ENCODE measurements at places on chromosomes 2 and 18.

DNA sequence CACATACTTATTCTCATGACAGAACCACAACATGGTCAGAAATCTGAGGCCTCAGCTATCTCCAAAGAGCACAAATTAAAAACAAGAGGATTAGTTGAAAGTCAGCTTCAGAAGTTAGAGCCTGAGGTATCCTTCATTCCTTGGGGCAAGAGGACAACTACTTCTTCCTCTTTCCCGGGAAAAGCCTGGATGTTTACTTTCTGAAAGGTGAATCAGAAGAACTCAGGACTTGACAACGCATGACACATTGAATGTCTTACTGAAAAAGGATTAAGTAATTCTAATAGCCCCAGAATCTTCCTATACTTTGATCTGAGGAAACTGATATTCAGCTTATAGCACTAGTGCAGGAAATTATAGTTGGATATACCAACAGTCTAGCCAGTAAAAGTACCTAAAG, 573.2 kb downstream of the METTL4 start:
- no peak for DNase-seq

DNA sequence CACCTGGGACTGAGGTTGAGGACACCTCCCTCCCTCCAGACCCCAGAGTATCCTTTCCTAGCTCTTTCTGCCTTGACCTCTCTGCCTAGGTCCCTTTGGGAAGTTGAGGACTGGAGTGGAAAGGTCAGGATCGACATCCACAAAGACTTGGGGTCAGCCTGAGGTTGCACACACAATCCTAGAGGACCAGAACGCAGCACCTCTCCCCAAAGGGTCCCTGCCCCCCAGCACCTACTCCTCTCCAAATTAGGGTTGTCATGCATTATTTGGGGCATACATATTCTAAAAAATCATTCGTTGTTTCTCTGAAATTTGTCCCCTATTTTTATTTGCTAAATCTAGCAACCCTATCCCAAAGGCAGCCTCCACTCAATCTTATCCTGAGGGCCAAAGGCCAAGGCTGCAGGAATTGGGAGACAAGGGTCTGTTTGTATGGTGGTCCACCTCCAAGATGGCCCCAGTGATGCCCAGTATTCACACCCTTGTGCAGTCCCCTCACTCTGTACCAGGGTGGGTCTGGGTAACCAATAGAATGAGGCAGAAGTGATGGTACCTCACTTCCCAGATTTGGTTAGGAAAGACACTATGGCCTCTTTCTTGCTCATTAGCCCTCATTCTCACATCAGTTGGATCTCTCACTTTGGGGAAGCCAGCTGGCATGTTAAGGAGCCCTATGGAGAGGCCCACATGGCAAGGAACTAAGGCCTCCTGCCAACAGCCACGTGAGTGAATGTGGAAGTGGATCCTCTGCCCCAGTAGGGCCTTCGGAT, 3.5 kb upstream of the CHRNG start:
- no peak for DNase-seq

- DNase-seq, result peak; percentile 25
Observed at GRCh38 chr18:77366720-77367641, 117.3 kb downstream of the GALR1 start.

DNA sequence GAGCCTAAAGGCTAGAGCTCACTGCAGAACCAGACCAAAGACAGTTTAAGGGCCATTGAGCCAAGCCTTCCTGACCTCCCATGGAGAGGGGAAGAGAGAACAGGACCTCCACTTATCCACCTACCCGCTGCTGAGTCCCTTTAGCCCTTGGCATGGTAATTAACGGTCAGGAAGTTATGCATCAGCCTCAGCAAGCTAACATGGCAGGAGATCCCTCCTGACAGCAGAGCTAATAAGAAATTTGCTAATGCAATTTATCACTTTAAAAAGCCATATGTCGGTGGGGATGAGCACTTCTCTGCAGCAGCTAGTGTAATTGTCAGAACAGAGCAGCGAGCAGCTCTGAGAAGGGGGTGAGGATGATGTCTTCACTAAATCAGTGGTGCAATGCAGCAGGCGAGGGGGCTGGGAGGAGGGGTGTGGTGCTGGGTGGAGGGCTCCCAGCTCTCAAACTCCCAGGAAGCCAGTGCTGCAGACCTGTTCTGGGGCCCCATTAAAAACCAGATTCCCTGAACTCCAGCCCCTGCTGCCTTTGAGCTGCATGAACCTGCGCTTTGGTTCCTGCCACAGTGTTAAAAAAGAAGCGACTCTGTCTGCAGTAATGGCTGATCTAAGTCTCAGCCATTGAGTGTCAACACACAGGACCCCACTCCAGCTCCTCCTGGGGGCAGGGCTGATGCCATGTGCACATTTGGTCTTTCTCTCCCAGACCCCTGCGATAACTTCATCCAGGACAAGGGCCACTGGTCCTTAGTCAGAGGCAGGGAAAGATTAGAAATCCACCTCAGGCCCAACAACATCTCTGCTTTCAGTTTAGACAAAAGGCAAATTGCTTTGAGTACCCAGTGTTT, 84.2 kb upstream of the STPG4 start:
- no peak for DNase-seq

DNA sequence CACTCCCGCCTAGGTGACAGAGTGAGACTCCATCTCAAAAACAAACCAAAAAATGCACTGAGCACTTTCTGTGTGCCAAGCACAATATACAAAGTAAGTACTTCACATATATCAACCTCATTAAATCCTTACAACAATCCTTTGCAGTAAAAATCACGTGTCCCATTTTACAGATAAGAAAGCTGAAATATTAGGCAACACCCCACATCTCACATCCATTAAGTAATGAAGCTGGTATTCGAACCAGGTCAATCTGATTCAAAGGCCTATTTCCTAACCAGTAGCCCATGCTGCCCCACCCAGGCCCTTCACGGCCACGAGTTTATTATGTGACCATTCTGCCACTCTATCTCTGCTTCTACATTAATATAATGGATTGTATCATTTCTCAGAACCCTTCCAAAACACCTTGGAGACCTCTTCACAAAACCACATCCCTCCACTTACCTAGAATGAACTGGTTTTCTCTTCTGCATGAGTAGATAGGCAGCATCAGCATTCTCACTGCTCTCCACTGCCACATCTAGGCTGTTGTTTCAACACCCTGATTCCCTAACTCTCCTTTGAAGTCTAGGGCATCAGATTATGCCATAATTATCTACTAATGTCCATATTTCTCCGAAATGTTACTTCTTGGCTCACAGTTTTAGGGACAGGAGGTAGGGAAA, 3.1 kb upstream of the EXOC6B start:
- peak; percentile 75 for DNase-seq

- DNase-seq, result no peak
Observed at GRCh38 chr2:218400930-218401881, 1.5 kb downstream of the CTDSP1 start.

- peak; percentile 88 for DNase-seq
Observed at GRCh38 chr2:159290289-159290907, 3.9 kb upstream of the WDSUB1 start.

DNA sequence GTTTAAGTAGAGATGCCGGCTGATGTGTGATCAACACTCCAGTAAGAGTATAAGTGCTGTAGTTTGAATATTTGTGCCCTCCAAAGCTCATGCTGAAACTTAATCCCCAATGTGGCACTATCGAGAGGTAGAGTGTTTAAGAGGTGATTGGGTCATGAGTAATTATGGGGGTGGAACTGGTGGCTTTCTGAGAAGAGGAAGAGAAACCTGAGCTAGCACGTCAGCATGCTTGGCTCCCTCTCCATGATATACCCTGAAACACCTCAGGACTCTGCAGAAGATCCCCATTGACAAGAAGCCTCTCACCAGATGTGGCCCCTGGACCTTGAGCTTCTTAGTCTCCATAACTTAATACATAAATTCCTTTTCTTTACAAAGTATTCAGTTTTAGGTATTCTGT, 584.8 kb downstream of the TSN start:
- no peak for DNase-seq

DNA sequence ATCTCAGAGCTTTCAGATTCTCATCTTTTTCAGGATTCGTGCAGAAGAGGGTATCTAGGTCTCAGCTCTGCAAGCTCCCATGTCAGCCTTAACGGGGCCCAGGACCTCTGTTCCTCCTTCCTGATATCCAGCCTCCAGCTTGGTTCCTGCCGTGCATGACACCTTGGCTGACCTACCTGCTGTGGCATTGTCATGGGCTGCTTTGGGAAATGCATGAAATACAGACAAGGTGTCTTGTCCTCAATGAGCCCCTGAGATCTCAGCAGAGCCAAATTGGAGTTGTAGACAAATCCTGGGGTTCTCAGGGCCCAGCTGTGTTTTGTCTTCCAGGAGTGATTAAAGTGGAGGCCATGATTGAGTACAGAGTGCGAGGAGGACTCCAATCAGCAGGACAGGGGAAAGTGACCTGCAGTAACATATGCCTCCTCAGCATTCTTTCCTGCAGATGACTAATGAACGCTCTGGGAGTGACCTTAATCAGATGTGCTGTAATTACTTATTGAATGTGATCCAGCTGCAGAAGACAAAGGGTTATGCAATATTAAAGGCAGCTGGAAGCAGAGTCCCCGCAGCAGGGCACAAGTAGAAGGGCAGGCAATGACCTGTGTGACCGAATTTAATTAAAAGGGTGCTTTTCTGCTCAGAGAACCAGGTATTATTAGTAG, 141.1 kb downstream of the CCBE1 start:
- peak; percentile 64 for DNase-seq

- no peak for DNase-seq
Observed at GRCh38 chr2:21256006-21256405, 132.2 kb downstream of the TDRD15 start.

DNA sequence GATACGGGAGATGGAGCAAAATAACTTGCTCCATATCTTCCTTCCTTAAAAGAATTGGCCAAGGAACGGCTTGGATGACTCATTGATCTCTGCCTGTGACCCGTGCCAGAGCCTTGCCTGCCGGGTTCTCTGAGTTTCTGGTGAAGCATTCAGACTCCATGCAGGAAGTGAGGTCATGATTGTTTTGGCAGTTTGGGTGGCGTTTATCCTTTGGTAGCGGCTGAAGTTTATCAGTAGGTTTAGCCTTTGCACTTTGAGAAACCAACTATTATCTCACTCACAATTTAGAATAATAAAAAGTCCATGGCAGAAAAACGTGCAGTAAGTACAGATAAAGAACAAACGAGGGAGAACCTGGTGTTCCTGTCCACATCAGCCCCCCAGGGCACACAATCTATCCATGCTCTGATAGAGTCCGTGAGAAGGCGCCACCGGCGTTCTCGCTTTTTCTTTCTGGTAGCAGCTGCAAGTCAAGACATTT, 15.0 kb upstream of the CTAGE1 start:
- DNase-seq, result peak; percentile 94

GRCh38 chr2:239143858-239144712, 256.7 kb downstream of the HDAC4 start:
- peak; percentile 65 for DNase-seq

DNA sequence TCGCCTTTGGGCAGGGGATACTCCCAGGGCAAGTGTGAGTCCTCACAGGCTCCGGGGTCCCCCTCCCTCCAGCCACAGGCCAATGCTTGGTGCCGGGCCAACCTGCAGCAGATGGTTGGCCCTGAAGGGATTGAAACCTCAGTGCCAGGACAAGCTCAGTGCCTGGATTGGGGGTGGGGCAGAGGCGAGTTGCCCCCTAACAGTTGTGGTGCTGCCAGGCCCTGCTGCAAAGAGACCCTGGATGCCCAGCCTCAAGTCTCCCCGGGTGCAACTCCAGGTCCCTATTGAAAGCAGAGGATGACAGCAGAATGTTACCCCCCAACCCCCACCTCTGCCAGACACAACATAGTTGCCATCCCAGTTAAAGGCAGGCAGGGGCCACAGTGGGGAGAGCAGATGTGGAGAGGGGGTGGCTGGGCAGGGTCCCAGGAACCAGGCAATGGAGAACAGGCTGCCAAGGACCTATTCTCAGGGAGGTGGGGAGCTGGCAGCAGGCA, 9.5 kb upstream of the RNF103 start:
- DNase-seq, result no peak

DNA sequence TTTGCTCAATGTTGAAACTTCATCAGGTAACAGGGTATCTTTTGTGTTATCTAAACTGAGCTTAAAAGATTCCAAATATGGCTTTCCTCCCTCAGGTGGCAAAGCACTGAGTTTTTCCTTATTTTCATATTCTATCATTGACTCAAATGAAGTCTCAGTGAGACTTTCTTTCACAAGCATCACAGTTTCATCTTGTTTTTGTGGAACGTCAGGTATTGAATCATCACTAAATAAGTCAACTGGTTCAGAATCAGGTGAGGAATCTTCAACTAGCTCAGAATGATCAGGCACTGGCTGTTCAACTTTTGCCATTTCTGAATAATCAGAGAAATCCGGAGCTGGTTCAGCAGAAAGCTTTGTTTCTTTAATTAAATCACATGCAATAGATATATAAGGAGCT, 24.6 kb downstream of the RTN4 start:
- DNase-seq, result no peak

DNA sequence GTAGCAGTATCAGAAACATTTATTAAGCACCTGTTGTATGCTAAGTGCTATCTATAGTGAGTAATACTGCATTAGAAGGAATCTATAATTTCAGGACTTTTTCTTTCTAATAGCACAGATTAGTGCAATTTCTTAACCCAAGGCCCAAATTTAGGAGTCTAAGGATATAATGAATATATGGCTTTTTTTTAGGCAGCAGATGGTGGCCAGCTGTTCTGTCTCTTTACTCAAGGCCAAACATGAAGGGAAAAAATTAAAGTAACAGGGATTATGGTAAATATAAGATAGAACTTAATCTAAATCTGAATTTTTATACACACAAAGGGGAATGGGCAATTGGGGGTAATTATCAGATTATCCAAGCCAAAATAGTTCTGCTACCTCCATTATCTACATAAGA, 230.6 kb upstream of the SP5 start:
- DNase-seq, result no peak

GRCh38 chr2:46194856-46195255, 102.4 kb upstream of the EPAS1 start:
- no peak for DNase-seq

GRCh38 chr2:176158186-176158591, 1.1 kb downstream of the HOXD3 start:
- DNase-seq, result no peak

- no peak for DNase-seq
Observed at GRCh38 chr2:127670055-127670956, 5.0 kb downstream of the LIMS2 start.

- no peak for DNase-seq
Observed at GRCh38 chr2:136225950-136226835, 108.2 kb upstream of the CXCR4 start.

GRCh38 chr2:42392191-42392590, 31.2 kb upstream of the COX7A2L start:
- DNase-seq, result no peak

DNA sequence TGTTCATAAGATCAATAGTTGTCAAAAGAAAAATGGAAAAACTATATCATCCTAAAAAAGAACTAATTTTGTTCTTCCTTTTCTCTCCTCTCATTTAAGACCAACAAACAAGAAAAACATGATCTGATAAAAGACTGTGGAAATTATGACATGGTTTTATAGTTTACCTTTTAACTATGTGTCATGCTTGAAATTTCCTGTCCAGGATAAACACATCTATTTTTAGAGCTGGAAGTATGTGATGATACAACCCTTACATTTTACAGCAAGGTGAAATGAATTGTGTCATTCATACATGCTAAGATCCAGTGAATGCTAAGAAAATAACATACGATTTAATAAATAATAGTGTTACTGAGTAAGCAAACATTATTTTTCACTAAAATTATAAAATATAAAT, 89.9 kb downstream of the GULP1 start:
- DNase-seq, result peak; percentile 74

- no peak for DNase-seq
Observed at GRCh38 chr2:37456479-37456878, 112.0 kb downstream of the QPCT start.
